Esophagus mucosa (tissue), 1 donor: ENCODE measurements at places on chromosomes 4 and X.

DNA sequence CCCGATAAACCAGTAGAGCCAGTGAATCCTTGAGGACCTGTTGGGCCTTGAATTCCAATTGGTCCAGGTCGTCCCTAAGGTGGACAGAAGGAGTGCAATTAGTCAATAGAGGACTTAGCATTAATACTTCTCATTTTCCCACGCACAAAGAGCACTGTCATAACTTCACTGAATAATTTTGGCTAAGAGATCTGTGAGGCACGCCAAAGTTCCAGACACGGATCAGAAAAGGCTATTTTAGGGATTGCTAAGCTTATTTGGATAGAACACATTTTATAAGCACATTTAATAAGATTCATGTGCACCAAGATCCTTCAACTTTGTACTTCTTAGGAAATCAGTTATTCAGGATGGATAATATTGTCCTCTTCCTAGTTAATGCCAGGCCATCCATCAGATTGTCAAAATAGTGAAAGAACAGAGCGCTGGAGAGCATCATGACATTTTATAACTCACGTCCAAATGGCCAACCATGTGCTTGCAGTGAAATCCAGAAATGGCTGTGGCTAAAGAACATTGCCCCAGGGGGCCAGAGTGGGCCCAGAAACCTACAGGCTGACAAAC is 129.8 kb downstream of the ATG4A start:
- no peak for ATAC-seq

DNA sequence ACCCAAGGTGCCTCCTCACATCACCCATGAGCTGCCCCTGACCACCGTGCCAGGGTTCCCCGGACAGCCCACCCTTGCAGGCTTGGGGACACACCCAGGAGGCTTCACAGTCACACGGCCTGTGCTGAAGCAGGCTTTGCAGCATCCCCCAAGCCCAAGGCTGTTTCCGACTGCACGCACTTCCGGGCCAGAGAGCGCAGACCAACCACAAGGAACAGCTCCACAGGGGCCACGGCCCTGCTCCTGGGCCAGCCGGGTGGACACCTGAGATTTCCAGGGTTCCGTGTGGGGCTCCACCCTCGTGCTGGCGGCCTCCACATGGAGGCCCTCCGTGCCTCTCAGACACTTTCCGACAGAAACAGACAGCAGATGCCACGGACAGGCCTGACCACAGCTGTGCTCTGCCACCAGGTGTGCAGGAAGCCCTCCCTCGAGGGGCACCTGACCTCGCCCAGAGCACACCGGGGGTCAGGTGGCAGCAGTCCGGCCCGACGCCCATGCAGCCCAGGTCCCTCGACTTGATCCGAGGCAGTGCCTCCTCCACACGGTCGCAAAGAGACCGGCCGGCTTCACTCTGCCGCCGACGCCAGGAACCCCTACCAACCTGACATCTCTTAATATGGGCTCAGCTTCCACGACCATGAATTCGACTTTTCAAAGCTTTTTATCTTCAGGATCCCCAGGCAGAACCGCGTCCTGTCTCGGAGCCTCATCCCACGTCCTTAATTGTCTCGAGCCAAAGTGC is 8.0 kb downstream of the CTBP1 start:
- ATAC-seq: no peak

- no peak for ATAC-seq
These were observed 517.5 kb downstream of the MID1IP1 start for GRCh38 chrX:39318506-39319343.

DNA sequence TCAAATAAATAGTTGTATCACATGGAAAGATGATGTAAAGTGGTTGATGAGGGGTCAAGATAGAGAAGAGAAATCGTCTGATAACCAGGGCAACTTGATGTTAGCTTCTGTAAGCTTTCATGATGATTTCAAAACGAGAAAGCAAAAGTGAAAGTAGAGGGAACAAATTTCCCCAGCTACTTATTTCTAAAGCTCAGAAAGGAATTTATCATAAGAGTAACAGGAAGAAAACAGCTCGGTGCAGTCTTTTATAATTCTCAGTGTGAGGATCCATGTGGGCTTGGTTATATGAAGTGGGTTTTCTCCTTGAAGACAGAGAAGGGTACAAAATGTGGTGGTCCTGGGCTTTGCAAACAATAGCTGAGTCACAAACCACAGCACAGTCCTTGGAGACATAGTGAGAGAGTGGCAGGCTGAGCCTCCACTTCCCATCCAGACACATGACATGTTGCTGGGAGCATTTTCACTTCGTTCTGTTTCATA is 32.1 kb upstream of the GLRA2 start:
- no peak for ATAC-seq

- no peak for ATAC-seq
These were observed 236.6 kb downstream of the DCHS2 start for GRCh38 chr4:154254999-154255398.

DNA sequence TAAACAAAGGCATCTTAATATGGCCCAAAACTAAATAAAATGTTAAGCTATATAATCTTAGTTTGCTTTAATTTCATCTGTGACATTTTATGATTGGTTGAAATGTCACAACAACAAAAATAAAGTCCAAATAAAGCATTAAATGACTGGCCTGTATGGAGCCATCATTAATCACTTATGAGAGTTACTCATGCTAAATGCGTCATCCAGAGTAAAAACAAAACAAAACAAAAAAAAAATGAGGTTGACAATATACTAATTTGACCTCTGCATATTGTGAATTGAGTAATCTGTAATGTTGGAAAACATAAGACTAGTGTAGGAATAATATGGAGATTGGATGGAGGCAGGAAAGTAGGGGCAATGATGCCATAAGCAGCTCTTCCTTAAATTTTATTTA is 139.7 kb downstream of the MAPK10 start:
- peak; percentile 46 for ATAC-seq

- no peak for ATAC-seq
These were observed 32.4 kb downstream of the SMPX start for GRCh38 chrX:21725496-21725895.

DNA sequence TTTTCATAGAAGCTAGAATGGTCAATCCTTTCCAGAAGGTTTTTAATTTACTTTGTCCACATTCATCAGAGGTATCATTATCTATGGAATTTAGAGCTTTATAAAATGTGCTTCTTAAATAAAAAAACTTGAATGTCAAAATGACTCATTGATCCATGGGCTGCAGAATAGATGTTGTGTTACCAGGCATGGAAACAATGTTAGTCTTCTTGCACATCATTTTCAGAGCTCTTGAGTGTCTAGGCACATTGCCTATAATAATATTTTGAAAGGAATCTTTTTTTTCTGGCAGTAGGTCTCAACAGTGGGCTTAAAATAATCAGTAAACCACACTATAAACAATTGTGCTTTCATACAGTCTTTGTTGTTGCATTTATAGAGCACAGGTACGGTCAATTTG is 200.3 kb downstream of the FAT4 start:
- no peak for ATAC-seq

GRCh38 chr4:15550491-15550890 is 80.8 kb downstream of the CC2D2A start:
- ATAC-seq: no peak

DNA sequence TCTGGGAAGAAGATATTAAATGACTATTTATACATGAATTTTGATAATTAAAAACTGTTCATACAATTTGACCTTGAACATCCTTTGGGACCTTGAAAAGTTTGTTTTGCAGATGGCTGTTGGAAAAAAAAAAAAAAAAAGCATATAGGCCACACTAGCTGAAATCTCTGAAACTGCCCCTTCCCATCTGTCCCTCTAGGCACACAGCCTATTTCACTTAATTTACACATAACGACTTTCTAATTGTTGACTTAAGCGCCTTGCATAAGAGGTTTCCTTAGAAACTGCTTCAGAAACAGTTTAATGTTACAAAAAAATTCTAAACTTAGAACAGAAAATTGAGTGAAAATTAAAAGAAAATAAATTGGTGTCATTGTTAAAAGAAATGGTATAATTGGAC is 131.0 kb downstream of the COX18 start:
- no peak for ATAC-seq

GRCh38 chr4:143184217-143184502 is 557 bp upstream of the USP38 start:
- ATAC-seq: no peak

DNA sequence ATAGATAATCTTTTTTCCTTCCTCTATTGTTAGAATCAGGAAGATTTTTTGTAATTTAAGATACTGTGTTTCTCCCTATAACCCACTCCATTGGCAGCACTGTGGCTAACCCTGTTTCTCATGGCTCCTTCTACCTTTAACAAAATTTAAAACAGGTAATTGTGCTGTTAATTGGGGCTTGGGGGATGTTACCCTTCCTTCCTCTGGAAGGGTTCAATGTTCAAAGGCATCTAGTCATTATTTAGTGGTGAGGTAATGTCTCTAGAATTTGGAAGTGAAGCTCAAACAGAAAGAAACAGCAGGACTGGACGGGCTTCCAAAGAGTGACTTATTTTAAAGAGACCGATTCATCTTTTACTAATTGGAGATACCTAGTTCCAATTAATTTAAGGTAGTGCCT is 166.4 kb downstream of the TRIML1 start:
- ATAC-seq: no peak

DNA sequence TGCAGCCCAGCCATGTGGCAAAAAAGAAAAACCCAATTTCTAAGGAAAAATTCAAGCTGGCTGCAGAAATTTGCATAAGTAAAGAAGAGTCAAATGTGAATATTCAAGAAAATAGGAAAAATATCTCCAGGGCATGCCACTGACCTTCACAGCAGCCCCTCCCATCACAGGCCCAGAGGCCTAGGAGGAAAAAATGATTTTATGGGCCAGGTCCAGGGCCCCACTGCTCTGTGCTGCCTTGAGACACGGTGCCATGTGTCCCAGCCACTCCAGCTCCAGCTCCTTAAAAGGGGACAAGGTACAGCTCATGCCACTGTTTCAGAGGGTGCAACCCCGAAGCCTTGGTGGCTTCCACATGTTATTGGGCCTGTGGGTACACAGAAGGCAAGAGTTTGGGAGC is 182.7 kb upstream of the FGF16 start:
- ATAC-seq: no peak

DNA sequence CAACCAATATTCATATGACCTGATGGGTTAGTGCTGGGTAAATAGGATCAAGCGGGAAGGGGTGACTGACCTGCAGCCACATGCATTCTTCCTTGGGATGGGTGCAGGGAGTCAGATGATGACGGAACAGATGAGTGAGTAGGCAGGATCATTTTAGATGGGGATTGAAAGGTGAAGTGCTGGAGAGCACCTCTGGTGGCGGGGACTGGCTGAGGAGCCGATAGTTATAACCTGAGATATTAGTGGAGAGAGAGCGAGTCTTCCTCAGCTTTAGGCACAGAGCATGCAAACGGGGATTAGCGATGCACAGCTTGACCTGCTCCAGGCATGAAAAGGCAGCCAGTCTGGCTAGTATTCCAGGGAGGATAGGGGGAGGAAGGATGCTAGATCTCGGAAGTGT is 99.1 kb downstream of the AFF1 start:
- peak; percentile 81 for ATAC-seq

DNA sequence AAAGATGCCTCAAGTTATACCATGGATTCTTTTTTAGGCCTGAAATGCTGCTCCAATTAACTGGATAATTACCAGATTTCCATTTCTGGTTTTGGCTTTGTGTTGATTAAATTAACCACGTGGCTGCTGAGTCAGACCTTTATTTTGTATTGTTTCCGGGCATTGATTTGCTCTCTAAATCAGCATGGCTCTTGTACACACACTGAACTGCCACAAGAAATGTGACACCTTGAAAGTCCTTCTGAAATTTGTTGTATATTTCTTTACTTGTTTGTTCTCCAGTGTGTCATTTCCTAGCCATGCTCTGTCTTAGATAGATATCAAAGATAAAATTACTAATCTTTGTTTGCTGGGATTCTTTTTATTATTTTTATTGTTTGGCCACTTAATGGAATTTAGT is 11.7 kb downstream of the MTTP start:
- no peak for ATAC-seq

DNA sequence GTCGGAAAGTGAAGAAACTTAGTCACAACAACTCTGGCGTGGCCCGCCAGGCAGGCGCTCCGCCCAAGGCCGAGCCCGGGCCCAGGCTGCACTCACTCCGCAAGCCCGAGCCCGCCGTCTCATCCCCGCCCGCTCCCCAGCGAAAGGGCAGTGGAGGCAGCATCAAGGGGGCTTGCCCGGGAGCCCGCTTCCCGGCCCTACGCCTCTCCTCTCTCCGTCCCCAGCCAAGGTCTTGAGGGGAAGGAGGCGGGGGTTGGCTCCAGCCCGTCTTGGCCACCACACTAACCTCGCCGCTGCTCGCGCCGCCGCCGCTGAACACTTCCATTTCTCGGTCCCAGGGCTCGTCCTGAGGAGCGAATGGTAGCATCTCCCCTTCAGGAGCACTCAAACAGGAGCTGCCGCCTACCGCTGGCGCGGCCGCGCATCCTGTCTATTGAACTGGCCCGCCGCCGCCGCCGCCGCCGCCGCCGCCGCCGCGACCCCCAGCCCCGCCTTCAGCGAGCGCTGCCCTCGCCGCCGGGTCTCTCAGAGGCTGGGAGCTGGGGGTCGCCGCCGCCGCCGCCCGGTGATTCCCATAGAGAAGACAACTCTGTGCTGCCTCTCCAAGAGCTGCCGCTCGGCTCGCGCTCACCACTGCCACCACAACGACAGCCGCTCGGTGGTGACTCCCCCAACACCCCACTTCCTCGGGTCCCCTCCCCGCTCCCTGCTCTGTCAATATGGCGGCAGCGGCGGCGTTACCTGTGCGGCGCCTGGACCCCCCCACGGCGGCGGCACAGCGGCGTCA is at the start of gene RPS6KA6:
Gene RPS6KA6, minus strand, starts transcription at position 667 of the 787 bp plus-strand sequence. Its CDS starts 300 bp downstream, at position 367.
- peak; percentile 64 for ATAC-seq

DNA sequence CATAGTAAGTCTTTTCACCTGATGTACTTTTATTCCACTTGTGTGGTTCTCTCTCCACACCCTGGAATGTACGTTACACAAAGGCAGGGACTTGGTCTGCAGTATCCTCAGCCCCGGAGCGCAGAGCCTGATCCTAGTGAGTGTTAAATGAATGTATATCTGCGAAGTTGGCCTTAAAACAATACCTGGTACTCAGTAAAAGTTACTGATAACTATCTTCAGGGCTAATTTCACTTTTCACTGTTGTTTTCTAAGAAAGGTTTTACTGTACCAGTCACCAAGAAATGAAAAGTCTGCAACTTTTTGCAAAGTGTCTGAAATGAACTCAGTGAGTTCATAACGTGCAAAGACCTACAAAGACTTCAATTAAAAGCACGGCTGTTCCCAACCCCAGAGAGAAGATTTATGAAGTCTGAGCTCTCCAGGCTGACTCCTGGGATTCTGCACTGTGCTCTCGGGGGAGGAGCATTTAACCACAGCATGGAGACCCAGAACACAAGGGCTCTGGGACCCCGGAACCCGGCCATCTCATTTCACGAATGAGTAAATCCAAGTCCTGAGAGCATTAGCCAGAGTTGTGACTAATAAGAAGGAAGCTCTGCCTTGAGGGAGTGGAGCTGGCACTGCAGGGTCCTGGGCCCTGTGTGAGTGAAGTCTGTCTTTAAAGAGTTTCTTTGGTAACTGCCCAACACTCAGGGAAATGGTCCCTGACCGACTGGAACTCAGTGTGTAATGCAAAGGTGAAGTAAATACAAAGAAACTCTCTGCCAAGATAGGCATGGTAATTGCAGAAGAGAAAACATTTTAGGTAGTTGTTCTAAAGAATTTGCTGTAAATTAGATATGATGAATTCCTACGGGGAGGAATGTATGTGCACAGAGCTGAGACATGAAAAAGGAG is 165.8 kb downstream of the NSUN7 start:
- ATAC-seq: no peak

GRCh38 chr4:183195534-183195933 is 96.5 kb downstream of the WWC2 start:
- no peak for ATAC-seq
